Naive thymus-derived CD8-positive, alpha-beta T cell (primary cell): ENCODE measurements at places on chromosomes 5 and 9.

DNA sequence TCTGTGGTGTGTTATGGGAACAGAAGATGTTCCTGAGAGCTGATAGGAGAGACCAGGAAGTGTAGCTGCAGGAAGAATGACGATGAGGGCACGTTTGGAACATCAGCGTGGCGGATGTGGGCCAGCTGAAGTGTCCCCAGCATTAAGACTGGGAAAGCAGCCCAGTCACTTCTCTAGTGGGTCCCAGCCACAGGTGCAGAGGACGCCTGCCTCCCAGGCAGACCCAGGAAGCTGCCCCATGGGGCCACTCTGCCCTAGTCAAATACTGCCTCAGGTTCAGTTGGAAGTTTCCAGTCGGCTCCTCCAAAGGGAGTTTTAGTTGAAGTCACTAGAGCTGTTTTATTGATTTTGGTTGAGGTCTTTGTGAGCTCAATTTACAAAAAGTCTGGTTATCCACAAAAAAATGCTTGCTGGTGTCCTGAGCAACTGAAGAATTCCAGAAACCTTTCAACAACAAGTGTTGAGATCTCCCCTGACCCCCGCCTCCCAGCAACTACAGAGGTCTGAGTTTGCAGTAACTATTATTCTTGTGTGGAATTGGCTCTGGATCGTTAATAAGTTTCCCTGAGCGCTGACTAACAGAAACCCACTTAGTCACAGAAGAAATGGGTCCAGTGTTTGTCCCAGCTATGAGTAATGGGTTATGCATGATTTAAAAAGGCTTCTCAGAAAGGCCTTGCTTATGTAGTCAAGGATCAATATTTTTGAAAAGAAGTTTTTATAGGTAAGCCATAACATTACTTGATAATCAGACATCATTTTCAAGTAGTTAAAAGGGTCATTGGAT, 294.1 kb downstream of the FANCC start:
- no peaks in the 10 kb centered on the region for H3K27me3 ChIP-seq
- no peak overlapping the region for H3K4me3 ChIP-seq
- no peak overlapping the region for H3K27ac ChIP-seq
- DNase-seq: no peak
- peaks cover 24% of the 10 kb centered on the region for H3K36me3 ChIP-seq

GRCh38 chr5:111461934-111462333, 50.4 kb downstream of the STARD4 start:
- peaks cover 30% of the 10 kb centered on the region for H3K4me1 ChIP-seq
- H3K4me3 ChIP-seq: no peak overlapping the region
- no peak for DNase-seq
- peaks cover 34% of the 10 kb centered on the region for H3K36me3 ChIP-seq
- H3K27ac ChIP-seq: no peak overlapping the region

- H3K36me3 ChIP-seq: no peaks in the 10 kb centered on the region
- peaks cover 9% of the 10 kb centered on the region for H3K27me3 ChIP-seq
- DNase-seq: no peak
- no peaks in the 10 kb centered on the region for H3K4me1 ChIP-seq
- H3K27ac ChIP-seq: no peak overlapping the region
- H3K4me3 ChIP-seq: no peak overlapping the region
These were observed 39.4 kb downstream of the PRRX2 start for GRCh38 chr9:129704807-129705206.

DNA sequence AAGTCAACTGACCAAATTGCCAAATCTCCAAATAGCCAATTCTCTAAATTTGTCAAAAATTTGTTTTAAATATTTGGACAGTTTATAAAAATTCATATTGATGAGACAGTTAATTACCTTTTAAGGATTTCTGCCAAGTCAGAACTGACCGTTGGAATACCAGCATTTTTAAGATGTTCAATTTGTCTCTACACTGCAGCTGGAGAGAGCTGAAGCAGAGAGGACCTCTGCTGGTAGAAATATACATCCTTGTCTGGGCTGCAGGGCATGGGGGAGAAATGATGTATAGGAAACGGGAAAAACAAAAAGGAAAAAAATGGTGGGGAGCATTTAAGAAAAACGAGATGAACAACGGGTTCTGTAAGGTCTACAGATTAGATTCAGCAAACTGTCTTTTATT, 16.8 kb downstream of the NR6A1 start:
- H3K4me1 ChIP-seq: no peaks in the 10 kb centered on the region
- no peak for DNase-seq

DNA sequence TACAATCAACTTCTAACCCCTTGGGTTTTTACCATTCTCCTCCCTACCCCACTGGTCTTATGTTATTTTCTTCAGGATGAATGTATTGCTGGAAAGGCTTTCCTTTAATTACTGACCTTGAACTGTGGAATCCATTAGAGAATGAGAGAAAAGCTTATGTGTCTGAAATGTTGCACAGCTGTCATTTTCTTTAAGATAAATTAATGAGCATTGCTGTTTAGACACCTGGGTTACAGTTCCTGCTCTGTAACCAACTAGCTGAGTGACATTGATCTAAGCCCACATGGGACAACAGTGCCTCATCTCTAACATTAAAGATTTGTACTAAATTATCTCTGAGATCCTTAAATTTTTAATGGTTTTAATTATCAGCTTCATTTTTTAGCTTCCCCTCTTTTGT, 507.0 kb downstream of the TAF11L14 start:
- no peak overlapping the region for H3K4me3 ChIP-seq
- H3K36me3 ChIP-seq: no peaks in the 10 kb centered on the region
- H3K4me1 ChIP-seq: no peaks in the 10 kb centered on the region
- no peak overlapping the region for H3K27ac ChIP-seq

GRCh38 chr5:136132087-136132486, 558 bp upstream of the SMAD5 start:
- no peak for DNase-seq
- H3K27me3 ChIP-seq: peaks cover 32% of the 10 kb centered on the region
- H3K36me3 ChIP-seq: no peaks in the 10 kb centered on the region
- H3K4me3 ChIP-seq: peak overlapping the region; percentile 90

DNA sequence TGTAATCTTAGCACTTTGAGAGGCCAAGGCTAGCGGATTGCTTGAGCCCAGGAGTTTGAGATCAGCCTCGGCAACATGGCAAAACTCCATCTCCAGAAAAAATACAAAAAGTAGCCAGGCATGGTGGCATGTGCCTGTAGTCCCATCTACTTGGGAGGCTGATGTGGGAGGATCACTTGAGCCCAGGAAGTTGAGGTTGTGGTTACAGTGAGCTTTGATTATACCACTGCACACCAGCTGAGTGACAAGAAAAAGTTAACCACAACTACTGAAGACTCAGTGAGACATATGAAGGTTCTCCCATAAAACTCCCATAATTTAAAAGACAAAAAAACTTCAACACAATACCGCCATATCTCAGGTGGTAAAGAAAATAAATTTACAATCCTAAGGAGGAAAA, 98.0 kb downstream of the NR6A1 start:
- H3K27ac ChIP-seq: no peak overlapping the region
- peaks cover 15% of the 10 kb centered on the region for H3K4me1 ChIP-seq
- H3K36me3 ChIP-seq: peaks cover 3% of the 10 kb centered on the region
- no peak for DNase-seq

DNA sequence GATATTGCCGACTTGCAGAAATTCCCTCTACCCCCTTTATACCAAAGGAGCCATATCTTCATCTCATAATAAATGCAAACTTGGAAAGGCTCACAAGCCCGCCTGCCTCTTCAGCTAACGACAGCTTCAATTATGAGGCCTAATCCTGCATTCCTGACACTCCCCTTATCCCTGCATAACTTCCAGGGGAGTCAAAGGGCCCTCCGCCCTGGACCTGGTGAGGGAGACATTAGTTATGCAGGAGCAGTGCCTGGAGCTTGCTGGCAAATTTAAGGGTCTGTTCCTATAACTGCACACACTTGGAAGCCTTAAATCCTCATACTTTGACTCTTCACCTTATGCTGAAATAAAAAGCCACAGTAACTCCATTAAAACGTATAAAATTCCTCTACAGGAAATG, 617.9 kb downstream of the BNC2 start:
- H3K36me3 ChIP-seq: no peaks in the 10 kb centered on the region
- no peak overlapping the region for H3K27ac ChIP-seq
- no peak overlapping the region for H3K4me3 ChIP-seq
- no peaks in the 10 kb centered on the region for H3K27me3 ChIP-seq
- no peak for DNase-seq

- no peak for DNase-seq
- no peak overlapping the region for H3K4me3 ChIP-seq
- H3K27me3 ChIP-seq: no peaks in the 10 kb centered on the region
- no peak overlapping the region for H3K27ac ChIP-seq
- H3K4me1 ChIP-seq: peaks cover 2% of the 10 kb centered on the region
- H3K36me3 ChIP-seq: no peaks in the 10 kb centered on the region
These were observed 24.4 kb upstream of the PPP1R2B start for GRCh38 chr5:156825688-156826087.

- no peaks in the 10 kb centered on the region for H3K36me3 ChIP-seq
- H3K4me3 ChIP-seq: no peak overlapping the region
- no peaks in the 10 kb centered on the region for H3K27me3 ChIP-seq
- H3K4me1 ChIP-seq: no peaks in the 10 kb centered on the region
- DNase-seq: no peak
These were observed 799.9 kb downstream of the CDH12 start for GRCh38 chr5:22053195-22053594.

DNA sequence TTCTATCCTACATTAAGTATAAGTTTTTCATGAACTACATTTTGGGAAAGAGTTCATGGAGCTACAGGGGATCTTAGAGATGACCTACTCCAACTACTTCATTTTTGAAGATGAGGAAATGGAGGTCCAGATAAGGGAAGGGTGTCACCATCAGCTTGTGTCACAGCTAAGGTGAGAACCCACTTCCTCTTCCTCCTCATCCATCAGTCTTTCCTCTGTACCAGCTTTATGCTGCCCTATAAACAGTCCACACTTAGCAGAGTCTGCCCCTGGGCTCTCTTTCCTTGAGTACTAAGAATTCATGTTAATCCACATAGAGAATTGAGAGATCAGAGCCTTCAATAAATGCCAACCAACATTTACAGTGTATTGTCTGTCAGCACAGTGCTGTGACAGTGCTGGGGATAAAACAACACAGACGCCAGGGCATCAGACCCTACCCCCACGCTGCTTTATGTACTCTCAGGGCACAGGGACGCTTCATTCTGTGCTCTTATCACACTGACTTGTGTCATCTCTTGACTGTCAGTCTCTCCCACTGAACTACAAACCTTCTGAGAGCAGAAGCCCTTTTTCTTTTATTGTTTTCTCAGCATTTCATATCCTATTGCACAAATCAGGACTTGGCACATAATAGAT, 22.1 kb downstream of the ADRB2 start:
- peaks cover 6% of the 10 kb centered on the region for H3K36me3 ChIP-seq
- H3K4me3 ChIP-seq: peak overlapping the region; percentile 38
- peaks cover 29% of the 10 kb centered on the region for H3K4me1 ChIP-seq
- peak; percentile 42 for DNase-seq

DNA sequence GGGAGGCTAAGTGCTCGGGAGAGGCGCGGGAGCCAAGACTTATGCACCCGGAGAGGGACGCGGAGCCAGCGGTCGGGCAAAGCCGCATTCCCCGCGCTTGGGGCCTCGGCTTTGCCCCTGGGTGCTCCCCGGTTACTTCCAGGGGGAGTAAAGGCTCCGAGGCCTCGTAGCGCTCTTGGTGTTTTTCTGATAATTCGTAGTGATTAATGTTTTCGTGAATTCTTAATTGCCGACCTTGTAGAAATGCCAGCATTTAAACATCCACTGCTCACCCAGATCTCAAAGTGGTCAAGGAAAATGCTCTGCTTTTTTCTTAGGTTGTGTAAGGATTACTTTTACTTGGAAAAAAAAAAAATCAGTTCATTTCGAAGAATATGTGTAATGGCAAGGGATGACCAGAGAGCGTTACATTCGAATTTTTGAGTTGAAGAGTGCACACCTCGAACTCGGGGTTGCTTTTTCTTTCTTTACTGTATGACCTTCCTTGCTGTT, 654 bp upstream of the TUT7 start:
- peak overlapping the region; percentile 97 for H3K4me3 ChIP-seq
- peak overlapping the region; percentile 97 for H3K27ac ChIP-seq
- DNase-seq: no peak
- peaks cover 14% of the 10 kb centered on the region for H3K4me1 ChIP-seq
- H3K27me3 ChIP-seq: no peaks in the 10 kb centered on the region
- peaks cover 10% of the 10 kb centered on the region for H3K36me3 ChIP-seq
